Muscle of arm (tissue), 14 donors: ENCODE measurements at places on chromosomes 11 and 22. TPM values are rescaled to one million over a fixed set of nuclear protein-coding genes. Genes with fewer than 3 reads are reported as not detected.

DNA sequence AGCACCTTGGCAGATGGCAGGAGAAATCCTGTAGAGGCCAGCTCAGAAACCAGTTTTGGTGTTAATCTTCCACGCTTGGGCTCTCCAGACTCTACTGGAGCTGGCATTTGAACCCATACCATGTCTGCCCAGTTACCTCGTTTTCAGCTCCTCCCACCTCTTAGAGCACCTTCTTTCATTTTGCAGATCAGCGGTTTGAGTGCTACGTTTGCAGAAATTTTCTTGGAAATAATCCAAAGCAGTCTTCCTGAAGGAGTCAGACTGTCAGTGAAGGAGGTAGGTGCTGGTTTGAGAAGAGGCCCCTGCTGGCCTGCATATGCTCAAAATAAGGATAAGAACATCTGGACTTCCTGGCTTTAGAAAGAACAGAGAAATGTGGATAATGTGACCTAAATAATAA is 13.7 kb downstream of the COA4 start:
- no peak for DNase-seq

GRCh38 chr11:26037716-26038115 is 294.2 kb upstream of the ANO3 start:
- DNase-seq: no peak

RHOG gene
- polyA plus RNA-seq: 25.5 TPM

GRCh38 chr11:1792461-1792860 is 28.7 kb upstream of the CTSD start:
- DNase-seq: no peak

- no peak for DNase-seq
Observed at GRCh38 chr22:48743601-48744282, 1083.9 kb downstream of the BRD1 start.

OR52H1 gene
- polyA plus RNA-seq: not detected

TH gene
- polyA plus RNA-seq: 0.89 TPM

GRCh38 chr11:12245091-12245490 is 132.3 kb upstream of the PARVA start:
- no peak for DNase-seq

DNA sequence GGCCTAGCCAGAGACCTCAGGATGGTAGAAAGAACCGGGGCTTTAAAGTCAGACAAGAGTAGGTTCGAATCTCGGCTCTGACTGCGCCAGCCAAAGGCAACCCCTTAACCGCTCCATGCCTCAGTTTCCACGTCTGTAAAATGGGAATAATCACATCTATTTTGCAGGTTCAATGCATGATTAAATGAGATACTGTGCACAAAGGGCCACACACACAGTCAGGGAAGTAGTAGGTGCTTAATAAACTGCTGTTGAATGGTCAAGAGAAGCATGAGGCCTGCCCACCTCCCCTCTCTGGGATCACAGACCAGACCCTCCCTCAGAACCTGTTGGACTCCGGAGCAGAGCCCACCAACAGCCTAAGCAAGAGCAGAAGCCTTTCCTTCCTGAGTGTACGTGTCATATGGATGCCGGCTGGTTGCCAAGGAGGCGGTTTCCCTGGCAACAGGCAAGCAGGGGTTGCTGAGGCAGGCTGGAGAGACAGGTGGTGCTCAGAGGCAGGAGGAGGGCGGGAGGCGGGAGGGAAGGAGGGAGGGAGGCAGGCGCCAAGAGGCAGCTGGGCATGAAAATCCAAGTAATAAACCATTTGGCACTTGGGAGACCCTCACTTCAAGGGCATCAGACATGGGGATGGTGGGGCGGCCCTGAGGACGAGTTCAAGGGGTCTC is 43.9 kb downstream of the NFAM1 start:
- DNase-seq: no peak

CWF19L2 gene
- 12.2 TPM for polyA plus RNA-seq

GRCh38 chr11:13767471-13767870 is 99.0 kb downstream of the FAR1 start:
- DNase-seq: no peak

SULT4A1 gene
- 2.8 TPM for polyA plus RNA-seq

OR51B5 gene
- polyA plus RNA-seq: not detected

DNA sequence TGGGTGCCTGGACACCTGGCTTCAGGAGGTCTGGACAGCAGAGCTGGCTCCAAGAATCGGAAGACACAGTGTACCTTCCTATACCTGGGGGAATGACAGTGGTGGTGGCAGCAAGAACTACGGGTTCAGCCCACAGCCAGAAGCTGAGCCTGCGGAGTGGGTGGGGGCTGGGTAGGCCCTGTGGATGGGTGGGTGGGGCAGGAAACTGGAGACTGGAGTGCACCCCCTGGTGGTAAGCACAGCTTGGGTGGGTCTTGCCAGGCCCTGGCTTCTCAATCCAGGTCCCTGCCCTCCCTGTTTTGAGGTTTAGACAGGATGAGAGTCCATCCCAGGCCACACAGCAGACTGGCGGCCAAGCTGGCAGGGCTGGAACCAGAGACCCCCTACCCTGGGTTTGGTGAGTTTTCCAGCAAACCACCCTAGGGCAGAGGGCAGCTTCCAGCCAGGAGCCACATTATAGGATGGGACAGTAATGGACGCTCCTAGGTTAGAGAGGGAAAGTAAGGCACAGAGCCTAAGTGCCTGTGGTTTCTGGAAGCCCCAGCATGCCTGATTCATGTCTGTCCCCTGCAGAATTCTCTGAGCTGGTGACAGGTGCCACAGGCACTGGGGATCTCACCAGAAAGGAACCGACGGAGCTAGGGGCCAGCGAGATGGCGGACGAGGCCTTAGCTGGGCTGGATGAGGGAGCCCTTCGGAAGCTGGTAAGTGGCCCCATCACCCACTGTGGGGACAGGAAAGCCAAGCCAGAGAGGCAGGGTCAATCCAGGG is 1.7 kb downstream of the SMTN start:
- DNase-seq: no peak

DNA sequence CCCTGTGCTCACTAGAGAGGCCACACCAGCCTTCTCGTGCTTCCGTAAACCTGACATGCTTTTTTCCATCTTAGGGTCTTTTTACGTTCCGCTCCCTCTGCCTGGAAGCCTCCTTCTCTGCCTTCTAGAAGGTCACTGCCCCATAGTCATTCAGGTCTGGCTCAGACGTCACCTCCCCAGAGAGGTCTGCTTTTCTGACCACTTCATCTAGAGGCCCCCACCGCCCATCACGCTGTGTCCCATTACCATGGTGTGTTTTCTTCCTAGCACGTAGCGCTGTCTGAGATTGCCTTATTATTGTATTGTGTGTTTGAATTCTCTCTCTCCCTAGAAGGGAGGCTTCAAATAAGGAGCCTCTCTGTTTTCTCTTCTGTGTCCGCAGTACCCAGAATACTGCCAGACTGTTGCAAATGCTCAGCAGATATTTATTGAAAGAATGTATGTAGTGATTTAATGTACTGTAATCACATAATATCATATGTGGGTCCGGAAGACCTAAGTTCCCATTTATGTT is 10.0 kb downstream of the TAB1 start:
- DNase-seq: no peak

DNA sequence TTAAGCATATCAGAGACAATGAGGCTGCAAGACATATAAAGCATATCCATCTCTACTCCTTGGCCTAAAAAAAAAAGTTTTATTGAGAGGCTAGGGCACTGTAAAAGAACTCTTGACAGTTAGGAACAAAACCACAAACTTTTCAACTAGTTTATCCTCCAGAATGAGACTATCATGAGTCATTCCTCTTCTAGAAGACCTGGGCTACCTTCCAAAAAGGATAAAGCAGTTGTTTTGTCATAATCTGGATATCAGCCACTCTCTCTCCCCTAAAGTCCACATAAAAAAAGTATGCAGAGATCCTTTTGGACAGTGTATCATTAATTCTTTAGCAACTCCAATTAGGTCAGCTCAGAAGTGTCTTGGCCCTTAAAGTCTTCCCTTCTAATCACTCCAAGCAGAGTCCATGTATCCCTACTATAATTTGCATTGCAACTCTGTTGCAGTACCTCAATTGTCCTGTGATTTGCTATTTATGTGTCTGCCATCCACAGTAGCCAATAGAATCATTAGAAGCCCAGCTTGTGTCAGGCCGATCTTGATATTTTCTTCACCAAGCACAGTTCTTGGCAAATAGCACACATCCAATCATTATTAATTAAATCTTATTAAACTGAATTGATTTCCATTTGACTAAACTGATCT is 10.4 kb downstream of the OR51T1 start:
- DNase-seq: peak; percentile 7

CHRM1 gene
- polyA plus RNA-seq: not detected

CCDC34 gene
- 18.3 TPM for polyA plus RNA-seq

GRCh38 chr11:20046416-20046815 is 113.9 kb downstream of the DBX1 start:
- no peak for DNase-seq

VWCE gene
- 5.3 TPM for polyA plus RNA-seq

DNA sequence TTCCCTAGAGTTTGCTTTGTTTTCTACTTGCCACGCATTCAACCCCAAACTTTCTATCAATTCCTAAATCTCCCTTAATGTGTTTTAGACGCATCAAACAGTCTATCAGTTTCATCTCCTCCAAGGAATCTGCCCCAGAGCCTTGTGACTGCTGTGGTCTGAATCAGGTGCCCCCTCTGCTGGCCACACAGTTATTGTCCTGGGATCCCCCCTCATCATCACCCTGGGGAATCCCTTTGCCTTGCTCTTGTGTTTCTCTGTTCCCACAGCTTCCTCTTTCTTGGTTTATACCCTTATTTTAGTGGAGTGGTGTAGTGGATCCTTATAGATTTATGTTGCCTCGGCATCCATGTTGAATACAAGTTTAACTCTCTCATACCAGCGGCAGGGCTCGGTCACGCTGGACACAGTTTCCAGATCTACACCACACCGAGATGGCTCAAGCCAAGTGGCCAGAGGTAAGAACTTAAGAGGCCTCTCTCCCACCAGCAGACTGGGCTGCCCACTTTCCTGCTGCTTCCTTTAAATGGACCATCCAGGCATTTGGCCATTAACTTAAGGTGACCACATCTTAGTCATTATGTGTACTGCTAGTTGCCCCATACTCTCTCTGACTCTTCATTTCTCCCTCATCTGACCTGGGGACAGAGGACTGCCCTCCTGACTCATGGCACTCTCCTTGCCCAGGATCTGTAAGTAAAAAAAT is 8.2 kb downstream of the UPB1 start:
- DNase-seq: no peak

CECR2 gene
- 27.9 TPM for polyA plus RNA-seq

- no peak for DNase-seq
Observed at GRCh38 chr11:45918962-45919675, 1.4 kb upstream of the PEX16 start.

ARHGAP1 gene
- polyA plus RNA-seq: 52.4 TPM

DNA sequence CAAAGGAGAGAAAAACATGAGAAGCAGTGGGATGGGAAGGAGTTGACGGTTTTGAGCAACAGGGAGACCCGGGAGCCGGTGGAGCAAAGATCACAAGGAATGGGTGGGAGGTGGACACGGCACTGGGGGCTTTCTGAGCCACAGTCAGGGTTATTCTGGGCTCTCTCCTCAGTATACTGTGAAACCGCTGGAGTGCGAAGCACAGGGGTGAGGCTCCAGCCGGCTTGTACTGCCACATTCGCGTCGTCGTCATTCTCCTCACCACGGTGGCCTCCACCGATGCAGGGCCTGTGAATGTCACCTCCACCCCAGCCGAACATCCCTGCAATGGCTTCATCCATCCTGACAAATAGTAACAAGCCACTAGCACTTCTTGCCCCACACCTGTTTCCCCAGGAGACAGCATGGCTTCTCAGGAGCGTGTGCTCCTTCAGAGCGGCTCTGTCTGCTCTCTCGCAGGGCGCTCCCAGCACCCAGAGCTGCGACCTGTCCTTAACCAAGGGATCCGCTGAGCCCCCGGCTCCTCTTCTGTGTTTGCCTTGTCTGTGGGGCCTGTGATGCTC is 1165.3 kb downstream of the TBC1D22A start:
- DNase-seq: no peak

ZFPL1 gene
- 18.8 TPM for polyA plus RNA-seq

- peak; percentile 16 for DNase-seq
Observed at GRCh38 chr11:41498726-41499125, 39.3 kb upstream of the LRRC4C start.

- DNase-seq: no peak
Observed at GRCh38 chr22:33909911-33910310, 10.4 kb downstream of the LARGE1 start.
